ENCODE measurements at places on chromosomes 5 and 9.

GRCh38 chr5:135233477-135233876, 165.6 kb downstream of the MACROH2A1 start:
- no peak for DNase-seq

DNA sequence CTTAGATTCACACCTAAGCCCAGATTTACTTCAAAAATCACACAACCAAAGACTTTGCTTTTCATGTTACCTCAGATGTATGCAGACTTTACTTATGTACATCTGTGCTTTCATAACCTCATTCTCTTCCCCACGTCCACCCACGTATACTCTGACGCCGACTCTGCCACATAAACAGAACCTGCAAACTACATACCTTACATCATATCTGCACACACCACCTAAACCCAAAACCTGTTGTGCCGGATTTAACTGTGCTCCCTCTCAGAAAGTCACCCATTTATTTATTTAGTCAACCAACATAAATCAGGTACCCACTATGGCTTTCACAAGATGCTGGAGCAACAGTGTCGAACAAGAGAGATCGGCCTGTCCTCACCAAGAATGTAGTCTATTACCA, 1.0 kb upstream of the DPYSL3 start:
- DNase-seq: no peak

DNA sequence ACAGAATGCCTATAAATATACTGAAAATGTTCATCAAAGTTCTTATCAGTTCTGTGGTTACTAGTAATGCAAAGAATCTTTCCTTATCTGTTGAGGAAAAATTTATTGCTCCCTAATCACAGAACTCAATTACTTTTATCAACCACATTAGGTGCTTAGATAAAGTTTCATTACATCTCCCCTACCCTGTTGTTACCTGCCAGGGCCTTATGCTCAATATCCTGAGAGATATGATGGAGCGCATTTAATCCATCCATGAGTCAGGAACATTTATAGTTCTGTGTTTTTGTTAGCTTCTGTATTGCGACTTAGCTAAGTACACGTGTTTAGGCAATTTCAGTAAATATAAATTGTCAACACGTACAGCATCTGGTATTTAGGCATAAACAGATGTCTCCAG, 164.3 kb upstream of the ST8SIA4 start:
- DNase-seq: no peak

DNA sequence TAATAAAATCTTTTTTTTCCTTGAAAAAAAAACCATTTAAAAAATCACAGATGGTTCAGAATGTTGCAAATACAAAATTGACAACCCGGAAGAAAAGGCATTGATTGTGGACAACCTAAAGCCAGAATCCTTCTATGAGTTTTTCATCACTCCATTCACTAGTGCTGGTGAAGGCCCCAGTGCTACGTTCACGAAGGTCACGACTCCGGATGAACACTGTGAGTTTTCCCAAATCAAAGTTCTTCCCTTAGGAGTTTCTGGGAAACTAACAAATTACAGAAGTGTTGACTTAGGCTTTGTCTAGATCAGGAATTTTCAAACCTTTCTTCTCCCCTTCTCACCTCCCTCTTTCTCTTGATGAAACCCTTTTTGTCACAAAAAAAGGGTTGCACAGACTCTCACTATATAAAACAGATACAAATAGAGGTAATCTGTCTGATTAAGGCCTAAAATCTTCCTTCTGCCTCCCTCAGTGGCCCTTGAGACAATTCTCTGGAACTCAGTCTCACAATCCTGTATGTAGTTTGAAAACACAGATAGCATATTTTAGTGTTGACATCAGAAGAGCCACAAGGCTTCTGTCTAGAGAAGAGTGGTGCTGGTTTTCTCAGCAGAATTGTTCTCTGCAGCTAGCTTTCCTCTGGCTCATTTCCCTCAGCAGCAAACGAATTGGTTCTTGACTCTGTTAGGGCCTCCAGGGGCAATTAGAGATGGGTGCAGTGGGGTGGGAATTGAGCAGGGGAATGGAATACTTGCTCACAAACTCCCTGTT, 79.5 kb downstream of the OSMR start:
- no peak for DNase-seq

GRCh38 chr5:128199611-128200010, 116.0 kb downstream of the SLC12A2 start:
- DNase-seq: no peak

GRCh38 chr9:8268881-8269280, 469.3 kb upstream of the DMAC1 start:
- DNase-seq: no peak

GRCh38 chr5:98938464-98938863, 9.7 kb upstream of the CHD1 start:
- no peak for DNase-seq

- no peak for DNase-seq
These were observed 307.3 kb upstream of the KCNN2 start for GRCh38 chr5:114054594-114054993.

DNA sequence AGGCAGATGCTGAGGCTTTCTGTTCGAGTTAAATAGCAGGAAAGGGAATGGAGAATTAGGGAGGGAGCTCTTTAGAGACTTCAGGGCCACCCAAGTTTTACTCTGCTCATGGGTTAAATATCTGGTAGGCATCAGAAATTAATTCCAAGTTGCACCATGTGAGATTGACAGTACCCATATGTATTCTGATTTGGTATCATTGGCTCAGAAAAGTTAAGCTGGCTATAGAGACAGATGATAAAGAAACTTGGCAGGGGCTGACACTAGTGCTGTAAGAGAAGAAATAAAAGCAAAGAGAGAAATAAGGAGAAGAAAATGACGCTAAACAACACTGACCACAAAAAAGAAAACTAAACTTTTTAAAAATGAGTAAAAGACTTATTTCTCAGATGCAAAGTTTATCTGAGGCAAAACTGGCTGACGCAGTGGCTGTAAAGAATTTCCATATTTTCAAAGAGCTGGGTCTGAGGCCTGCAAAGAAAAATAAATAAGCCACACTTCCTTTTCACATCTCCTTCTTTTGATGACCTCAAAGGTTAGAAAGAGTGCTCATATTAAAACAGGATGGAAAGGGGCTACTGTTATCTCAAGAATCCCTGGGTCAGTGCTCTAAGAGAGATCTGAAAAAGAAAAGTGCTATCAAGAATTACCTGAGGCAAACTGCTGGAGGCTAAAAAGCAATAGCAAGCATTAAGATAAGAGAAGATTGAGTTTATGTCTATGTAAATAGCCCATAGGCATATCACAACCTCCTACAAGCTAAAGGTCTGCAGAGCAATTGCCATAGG, 399.0 kb upstream of the MEF2C start:
- no peak for DNase-seq

DNA sequence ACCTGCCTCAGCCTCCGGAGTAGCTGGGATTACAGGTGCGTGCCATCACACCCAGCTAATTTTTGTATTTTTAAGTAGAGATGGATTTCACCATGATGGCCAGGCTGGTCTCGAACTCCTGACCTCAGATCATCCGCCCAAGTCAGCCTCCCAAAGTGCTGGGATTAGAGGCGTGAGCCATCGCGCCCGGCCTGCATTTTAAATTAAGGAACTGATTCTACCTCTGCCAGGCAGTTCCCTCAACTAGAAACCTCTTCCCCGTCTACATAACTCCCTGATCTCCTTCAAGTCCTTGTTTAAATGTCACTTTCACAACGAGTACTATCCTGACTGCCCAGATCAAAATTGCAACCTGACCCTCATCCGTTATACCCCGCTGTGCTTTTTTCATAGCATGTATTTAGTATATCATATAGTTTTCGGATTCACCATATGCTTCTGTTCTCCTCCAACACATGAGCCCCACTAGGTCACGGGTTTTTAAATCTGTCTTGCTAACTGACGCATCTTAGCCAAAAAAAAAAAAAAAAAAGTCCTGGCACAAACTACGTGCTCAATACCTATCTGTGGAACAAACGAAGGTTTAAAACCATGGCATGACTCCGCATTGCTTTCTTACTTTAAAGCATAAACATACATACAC, 858 bp upstream of the SOWAHA start:
- no peak for DNase-seq

GRCh38 chr9:129454467-129455067, 166.3 kb downstream of the C9orf50 start:
- no peak for DNase-seq

DNA sequence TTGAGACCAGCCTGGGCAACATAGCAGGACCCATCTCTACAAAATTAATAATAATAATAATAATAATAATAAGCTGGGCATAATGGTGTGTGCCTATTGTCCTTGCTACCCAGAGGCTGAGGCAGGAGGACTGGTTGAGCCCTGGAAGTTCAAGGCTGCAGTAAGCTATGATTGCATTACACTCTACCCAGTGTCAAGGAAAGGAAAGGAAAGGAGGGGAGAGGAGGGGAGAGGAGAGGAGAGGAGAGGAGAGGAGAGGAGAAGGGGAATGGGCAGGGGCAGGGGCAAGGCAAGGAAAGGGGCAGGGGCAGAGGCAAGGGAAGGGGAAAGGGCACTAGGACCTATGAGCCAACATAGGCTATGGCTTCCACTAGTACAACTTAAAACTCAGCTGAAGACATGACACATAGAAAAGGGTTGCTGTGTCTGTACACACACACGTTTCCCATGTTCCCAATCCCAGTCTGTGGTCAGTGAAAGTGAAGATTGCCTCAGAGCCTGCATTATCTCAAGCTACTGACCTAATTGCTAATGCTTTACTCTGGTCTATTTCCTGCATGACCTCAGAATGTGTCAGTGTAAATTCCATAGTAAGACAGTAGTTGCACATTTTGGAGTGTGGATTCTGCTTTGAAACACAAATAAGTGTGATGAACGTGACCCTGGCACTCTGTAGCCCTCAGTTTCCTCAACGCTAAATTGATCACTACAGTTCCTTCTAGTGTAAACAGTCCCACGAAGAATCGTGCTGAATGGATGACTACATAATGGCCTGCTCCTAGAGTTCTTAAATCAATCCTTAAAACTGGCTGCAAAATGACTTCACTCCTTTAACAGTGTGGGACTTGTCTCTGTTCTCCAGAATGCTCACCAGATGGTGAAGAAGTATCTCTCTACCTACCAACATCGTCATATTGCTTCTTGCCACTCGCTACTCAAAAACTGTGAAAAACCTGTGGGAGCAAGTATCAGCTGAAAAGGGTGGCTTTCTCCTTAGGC, 497.0 kb downstream of the RAB3C start:
- no peak for DNase-seq

GRCh38 chr5:175671013-175671412, 13.1 kb downstream of the HRH2 start:
- no peak for DNase-seq

GRCh38 chr5:123787635-123788034, 275.7 kb downstream of the CSNK1G3 start:
- no peak for DNase-seq

GRCh38 chr5:134099288-134099872, 15.1 kb upstream of the TCF7 start:
- DNase-seq: no peak

DNA sequence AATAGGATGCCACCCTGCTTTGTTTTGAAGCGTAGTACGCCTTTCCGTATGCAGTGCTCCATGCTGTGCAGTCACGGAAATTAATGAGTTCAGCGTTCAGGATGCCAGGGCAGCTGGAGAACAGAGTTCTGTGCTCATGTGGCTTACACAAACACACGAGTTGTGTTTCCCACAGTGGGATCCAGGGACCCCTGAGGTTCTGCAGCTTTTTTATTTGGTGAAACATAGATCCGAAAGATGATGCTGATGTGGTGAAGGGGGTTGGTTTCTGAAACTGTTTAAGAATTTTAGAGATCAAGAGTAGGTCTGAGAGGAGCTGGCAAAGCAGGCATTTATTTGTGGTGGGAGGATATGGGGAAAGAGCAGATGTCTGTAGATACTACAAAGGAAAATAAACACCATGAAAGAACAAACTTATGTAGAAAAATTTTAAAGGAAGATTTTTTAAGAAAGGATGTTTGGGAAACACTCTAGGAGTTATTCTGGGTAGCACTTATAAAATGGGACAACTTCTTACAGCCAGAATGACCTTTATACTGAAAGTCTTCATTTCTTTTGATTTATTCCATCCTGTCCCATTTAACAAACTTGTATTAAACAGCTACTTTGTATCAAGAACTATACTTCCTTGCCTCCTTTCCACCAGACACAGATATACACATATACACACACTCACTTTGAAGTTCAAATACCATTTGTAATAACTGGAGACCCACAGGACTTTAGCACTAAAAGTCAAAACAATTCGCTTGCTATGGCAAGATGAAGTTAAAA, 52.7 kb downstream of the ITGA1 start:
- DNase-seq: peak; percentile 49

DNA sequence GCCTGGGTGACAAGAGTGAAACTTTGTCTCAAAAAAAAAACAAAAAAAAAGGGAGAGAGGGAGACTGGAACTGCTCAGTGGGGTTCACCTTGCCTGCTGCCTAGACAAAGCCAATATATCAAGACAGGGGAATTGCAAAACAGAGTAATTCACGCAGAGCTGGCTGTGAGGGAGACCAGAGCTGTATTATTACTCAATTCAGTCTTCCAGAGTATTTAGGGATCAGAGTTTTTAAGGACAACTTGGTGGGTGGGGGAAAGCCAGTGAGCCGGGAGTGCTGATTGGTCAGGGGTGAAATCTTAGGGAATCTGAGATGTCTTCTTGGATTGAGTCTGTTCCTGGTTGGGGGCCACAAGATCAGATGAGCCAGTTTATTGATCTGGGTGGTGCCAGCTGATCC, 25.6 kb upstream of the SPIN1 start:
- no peak for DNase-seq

- no peak for DNase-seq
These were observed 531.1 kb upstream of the TLE4 start for GRCh38 chr9:79040671-79041070.

DNA sequence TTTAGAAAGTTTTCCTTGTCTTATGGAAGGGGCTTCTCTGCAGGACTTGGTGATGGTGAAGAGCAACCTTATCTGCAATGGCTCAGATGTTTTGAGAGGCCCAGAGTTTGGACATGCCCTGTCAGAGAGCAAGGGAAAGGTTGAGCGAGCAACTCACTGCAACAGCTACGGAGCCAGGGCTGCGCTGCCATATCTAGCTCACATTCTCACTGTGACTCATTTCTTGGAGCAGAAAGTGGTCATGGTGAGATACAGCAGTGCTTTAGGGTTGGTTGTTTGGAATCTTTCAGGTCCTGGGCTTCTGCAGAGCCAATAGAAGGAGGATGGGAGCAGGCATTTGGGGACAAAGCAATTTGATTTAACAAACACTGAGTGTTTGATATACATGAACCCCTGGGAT, 12.3 kb downstream of the GLRA1 start:
- no peak for DNase-seq

- no peak for DNase-seq
These were observed 16.4 kb upstream of the ZBED3 start for GRCh38 chr5:77103457-77103856.

DNA sequence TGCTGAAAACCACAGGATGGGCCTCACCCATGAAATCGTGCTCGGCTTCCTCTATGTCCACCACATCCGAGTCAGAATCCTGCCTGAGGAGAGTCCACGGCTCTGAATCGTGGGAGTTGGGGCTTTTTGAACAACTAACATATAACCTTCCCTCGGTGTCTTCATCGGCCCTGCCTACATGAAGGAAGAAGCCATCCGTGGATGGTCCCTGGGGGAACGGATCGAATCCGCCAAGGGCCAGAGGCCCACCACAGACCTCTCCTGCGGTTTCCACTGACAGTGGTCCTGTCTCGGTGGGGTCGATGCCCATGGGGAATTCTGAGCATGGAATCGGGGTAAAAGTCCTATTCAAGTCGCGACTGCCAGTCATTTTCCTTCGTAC, 85.0 kb downstream of the CAMSAP1 start:
- DNase-seq: no peak

- DNase-seq: no peak
These were observed 119.6 kb upstream of the IL12B start for GRCh38 chr5:159449925-159450324.

- DNase-seq: no peak
These were observed 6.9 kb downstream of the TAF7 start for GRCh38 chr5:141313711-141314110.

- no peak for DNase-seq
These were observed 92.1 kb upstream of the TAF11L2 start for GRCh38 chr5:17405976-17406375.

Measured in COR-L47 (cell line).